Endodermal cell (in vitro differentiated cells): ENCODE measurements at places on chromosomes 2 and 18. TPM values are rescaled to one million over a fixed set of nuclear protein-coding genes. Genes with fewer than 3 reads are reported as not detected.

Gene TGFA
- 2.0 and 2.3 TPM in 2 replicates for total RNA-seq

Gene TNS1
- 3.3 and 3.5 TPM in 2 replicates for total RNA-seq

Gene AKAIN1
- total RNA-seq, result not detected in 2 replicates

Gene C2orf81
- 4.8 to 10.9 TPM (median 7.6 TPM) in 3 replicates for total RNA-seq

Gene SPATS2L
- 35.2 to 42.4 TPM (median 40.3 TPM) in 3 replicates for total RNA-seq

Gene FLACC1
- 0.79 and 1.1 TPM in 2 replicates for total RNA-seq

Gene SMCHD1
- total RNA-seq, result 44.2 and 61.8 TPM in 2 replicates

Gene GTF3C2
- total RNA-seq, result 72.1 to 124 TPM (median 120 TPM) in 3 replicates

Gene EPB41L3
- 37.7 to 55.7 TPM (median 49.3 TPM) in 3 replicates for total RNA-seq

Gene UGT1A3
- total RNA-seq, result not detected in 2 replicates

Gene NOL4
- total RNA-seq, result 1.1 and 1.3 TPM in 2 replicates

Gene C2orf78
- not detected in 2 replicates for total RNA-seq

Gene CD28
- total RNA-seq, result not detected in 2 replicates

Gene PPM1B
- total RNA-seq, result 70.5 and 74.1 TPM in 2 replicates

Gene REG1B
- not detected in 2 replicates for total RNA-seq

DNA sequence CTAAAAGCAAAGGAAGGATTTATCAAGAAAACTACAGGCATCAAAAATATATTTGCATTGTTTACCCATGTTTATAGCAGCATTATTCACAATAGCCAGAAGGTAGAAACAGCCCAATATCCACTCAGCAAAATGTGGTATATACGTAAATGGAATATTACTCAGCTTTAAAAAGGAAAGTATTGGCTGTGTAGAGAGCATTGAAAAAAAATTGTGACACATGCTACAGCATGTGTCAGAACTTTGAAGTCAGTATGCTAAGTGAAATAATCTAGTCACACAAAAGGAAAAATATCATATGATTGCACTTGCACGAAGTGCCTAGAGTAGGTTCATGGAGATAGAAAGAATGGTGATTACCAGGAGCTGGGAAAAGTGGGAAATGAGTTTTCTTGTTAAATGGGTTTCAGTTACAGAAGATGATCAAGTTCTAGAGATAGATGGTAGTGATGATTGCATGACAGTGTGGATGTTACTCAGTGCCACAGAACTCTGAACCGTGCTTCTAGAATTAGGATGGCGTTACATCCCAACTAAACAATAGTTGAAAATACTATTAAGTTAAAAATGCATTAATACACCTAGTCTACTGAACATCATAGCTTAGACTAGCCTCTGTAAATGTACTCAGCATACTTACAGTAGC is 20.1 kb downstream of the ANKRD12 start:
- no peak for DNase-seq

- no peak for DNase-seq
Measured at GRCh38 chr2:127852388-127852787, 5.6 kb downstream of the POLR2D start.

DNA sequence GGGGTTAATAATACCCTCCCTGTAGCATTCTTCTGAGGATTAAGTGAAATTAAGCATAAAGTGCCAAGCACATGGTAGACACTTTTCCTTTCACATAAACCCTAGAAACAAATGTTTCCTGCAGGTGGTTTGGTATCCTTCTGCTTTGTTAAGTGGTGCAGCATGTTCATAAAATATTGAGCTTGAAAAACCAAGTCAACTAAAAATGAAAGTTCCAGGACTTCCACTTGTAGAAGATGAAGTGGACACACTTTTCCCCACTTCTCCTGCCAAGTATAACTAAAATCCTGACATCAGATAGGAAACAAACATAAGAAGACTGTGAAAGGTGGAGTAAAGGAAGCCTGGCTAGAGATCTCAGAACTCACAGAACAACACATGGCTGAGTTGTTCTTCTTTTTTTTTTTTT is 90.5 kb downstream of the COLEC12 start:
- no peak for DNase-seq

DNA sequence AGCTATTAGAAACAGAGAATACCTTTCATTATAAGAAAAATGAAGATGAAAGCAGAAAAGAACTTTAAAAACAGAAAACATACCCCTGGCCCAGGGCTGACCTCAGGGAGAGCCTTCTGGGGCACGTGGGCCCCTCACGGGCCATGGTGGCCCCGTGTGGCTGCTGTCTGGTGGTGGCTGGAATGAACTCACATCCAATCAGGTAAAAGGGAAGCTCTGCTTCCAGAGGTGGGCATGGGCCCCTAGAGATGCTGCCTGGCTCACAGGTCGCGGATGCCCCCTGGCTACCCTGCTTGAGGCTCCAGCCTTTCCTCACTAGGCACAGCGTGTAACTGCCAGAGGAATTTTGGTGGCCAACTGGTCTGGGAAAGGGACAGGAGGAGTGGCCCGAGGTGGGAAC is 16.6 kb downstream of the SNORC start:
- no peak for DNase-seq

DNA sequence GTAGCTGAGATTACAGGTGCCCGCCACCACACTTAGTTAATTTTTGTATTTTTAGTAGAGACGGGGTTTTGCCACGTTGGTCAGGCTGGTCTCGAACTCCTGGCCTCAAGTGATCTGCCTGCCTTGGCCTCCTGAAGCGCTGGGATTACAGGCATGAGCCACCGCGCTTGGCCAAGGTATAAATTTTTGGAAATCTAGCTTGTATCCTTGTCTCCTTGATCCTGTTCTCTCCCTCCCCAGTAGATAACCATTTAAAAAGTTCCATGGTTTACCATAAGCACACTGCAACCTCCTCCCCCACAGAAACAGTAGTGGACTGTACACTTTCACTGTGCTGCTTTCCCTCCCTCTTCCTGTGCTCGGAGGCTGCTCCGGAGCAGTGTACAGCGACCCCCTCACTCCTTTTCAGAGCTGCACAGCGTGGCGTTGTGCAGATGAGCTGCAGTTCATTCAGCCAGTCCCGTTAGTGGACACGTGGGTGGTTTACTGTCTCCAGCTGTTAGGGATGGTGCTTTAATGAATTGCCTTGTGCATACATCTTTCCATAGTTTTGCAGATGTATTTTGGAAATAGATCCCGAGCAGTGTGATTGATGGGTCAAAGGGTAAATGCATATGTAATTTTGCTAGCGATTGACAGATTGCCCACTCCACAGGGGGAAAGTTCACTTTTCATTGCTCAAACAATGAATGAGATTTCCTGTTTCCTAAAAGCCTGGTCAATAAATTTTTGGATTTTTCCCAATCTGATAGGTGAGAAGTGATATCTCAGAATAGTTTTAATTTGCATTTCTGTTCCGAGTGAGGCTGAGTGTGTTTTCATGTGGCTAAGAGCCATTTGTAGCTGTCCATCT is 14.8 kb downstream of the ASB1 start:
- DNase-seq, result no peak

DNA sequence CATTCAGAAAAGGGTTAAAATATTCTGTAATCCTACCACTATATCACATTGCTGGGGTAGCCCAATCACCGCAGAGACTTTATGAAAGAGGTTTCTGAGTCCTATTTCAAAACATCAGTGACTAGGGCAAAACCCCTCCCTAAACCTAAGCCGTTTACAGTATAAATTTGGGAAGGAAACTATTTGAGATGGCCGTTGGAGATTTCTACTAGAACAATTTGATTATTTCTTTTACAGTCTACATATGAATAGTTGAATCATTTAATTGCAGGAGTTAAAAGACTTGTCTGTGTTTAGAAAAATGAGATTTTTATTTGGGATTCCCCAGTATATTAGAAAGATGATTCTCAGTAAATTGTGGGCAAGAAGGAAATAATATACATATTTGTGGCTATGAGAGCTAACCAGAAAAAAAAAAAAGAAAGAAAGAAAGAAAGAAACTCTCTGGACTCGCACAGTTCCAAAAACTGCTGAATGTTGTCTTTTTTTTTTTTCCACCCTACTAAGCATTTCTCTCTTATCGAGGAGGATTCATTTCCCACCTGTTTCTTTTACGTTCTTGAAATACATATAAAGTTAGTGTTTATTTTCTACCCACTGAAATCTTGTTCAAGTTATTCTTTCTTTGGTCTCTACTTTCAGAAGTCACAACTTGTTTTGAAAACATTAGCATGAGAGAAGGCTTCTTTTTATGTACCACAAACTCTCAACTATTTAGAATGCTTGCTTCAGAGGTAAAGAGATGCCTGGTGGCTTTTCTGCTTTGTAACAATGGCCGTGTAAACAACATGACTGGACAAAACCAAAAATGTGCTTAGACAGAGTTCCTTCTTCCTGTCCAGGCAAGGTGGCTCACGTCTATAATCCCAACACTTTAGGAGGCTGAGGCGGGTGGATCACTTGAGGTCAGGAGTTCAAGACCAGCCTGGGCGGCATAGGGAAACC is 65.9 kb downstream of the BCL2 start:
- no peak for DNase-seq

DNA sequence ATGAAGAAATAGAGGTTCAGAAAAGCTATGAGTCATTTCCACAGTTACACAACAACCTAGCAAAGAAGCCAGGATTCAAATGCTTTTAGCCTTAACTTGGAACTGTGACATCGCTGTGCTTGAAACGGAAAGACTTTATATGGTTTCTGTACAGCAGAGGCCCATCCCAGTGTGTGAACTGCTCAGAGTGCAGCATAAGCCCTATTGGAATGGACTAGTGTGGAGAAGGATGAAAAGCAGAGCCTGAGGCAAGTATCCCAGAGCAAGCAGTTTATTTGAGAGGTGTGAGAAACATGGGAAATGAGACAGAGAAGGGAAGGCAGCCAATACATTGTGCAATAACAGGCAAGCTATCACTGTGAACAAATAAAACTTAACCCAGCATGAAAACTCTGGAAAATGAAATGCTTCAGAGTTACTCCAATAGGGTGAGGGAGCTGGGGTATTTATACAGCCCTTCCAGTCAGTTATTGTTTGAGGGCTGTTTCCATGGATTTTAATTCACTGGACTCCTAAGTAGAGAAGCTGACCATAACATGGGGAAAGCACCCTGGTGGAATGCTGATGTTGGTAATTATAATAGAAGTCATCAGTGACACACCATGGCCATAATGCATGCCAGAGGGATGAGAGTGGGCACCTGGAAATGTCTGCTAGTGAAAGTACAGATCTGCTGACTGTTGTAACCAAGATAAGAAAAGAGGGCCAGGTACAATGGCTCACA is 254.0 kb upstream of the POU3F3 start:
- no peak for DNase-seq

DNA sequence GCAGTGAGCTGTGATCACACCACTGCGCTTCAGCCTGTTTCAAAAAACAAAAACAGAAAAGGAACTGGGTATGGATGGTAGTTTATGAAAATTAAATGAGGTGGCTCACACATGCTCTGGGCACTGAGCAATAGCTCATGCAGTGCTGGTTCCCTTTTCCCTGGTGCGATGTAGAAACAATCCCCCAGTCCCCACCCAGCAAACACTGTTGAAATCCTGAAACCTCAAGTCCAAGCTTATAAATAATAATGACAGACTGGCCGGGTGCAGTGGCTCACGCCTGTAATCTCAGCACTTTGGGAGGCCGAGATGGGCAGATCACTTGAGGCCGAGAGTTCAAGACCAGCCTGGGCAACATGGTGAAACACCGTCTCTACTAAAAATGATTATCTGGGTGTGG is 55.4 kb upstream of the SMAD2 start:
- DNase-seq, result no peak

GRCh38 chr18:32695534-32695933 is 77.3 kb downstream of the KLHL14 start:
- DNase-seq, result no peak

- DNase-seq, result no peak
Measured at GRCh38 chr18:67776929-67777328, 260.4 kb upstream of the DSEL start.

GRCh38 chr18:75162467-75162866 is 46.5 kb downstream of the PTGR3 start:
- peak; percentile 16 for DNase-seq

DNA sequence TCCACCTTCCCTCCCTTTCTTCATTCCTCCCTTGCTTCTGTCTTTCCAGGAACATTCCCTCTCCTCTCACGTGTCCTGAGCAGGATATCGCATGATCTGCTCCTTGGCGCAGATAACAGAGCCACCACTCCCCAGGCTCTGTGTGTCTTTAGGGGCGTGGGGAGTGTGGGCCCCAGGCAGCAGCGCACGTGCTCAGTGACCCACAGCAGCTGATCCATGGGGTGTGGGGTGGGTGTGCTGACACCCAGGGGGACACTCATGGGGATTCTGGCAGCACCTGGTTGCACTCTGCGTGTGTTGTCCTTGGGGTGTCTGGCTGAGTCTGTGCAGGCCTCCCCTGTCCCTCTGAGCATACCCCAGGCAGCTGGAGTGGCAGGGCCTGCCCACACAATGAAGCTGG is 9.9 kb upstream of the FOSL2 start:
- DNase-seq, result no peak

GRCh38 chr2:45131587-45131986 is 122.3 kb upstream of the SIX2 start:
- no peak for DNase-seq

- no peak for DNase-seq
Measured at GRCh38 chr2:171578127-171578803, 56.0 kb downstream of the CYBRD1 start.

DNA sequence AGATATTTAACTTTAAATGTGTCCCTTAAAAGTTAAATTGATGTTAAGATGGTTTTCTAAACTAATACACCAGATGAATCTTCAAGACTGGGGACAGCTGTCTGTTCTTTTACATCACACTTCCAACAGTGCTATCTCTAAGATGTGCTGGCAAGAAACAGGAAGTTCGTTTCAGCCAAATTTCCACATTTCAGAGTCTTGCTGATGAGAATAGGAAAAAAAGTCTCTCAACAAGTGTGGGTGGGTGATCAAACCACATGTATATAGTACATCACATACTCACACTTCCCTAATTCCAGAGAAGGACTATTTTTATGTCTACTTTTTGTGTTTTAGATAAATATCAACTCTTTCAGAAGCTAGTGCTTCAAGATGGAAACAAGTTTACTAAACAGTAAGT is 1712.8 kb upstream of the TMEFF2 start:
- DNase-seq, result no peak

- DNase-seq, result no peak
Measured at GRCh38 chr2:226849349-226849748, 13.5 kb downstream of the RHBDD1 start.

- no peak for DNase-seq
Measured at GRCh38 chr2:204143216-204144014, 206.9 kb downstream of the ICOS start.

GRCh38 chr2:182023235-182023634 is 37.6 kb downstream of the PPP1R1C start:
- DNase-seq, result no peak

GRCh38 chr2:191797500-191797899 is 49.4 kb downstream of the CAVIN2 start:
- no peak for DNase-seq

- peak; percentile 36 for DNase-seq
Measured at GRCh38 chr18:77113361-77114151, 19.0 kb downstream of the MBP start.

- DNase-seq, result no peak
Measured at GRCh38 chr2:154457286-154457685, 241.2 kb upstream of the KCNJ3 start.

GRCh38 chr2:110872521-110872920 is 140.1 kb downstream of the ACOXL start:
- no peak for DNase-seq

DNA sequence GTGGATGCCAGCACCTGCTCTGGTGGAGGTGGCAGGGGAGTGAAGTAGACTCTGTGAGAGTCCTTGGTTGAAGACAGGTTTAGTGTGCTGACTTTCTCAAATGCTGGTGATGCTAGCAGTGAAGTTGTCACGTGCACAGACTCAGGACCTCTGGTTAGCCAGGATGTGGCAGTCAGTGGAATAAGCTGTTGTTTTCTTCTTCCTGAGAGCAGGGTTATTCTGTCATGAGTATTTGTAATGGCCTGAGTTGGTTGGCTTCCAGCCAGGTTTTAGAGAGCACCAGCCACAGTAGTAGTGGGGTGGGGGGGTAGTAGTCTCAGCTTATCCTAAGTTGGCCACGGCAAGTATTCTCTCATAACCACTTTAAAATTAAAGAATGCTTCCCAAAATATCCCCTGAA is 238.5 kb upstream of the FBXO11 start:
- no peak for DNase-seq
